Cardiac septum (tissue), 1 donor: ENCODE measurements at places on chromosomes 11 and 22. TPM values are rescaled to one million over a fixed set of nuclear protein-coding genes. Genes with fewer than 3 reads are reported as not detected.

Gene F2
- not detected for total RNA-seq

Gene FOXRED1
- 23.0 TPM for total RNA-seq

Gene FAM111A
- total RNA-seq: 7.3 TPM

GRCh38 chr22:27083610-27084009 lies 426.2 kb downstream of the MIAT start:
- DNase-seq: no peak

DNA sequence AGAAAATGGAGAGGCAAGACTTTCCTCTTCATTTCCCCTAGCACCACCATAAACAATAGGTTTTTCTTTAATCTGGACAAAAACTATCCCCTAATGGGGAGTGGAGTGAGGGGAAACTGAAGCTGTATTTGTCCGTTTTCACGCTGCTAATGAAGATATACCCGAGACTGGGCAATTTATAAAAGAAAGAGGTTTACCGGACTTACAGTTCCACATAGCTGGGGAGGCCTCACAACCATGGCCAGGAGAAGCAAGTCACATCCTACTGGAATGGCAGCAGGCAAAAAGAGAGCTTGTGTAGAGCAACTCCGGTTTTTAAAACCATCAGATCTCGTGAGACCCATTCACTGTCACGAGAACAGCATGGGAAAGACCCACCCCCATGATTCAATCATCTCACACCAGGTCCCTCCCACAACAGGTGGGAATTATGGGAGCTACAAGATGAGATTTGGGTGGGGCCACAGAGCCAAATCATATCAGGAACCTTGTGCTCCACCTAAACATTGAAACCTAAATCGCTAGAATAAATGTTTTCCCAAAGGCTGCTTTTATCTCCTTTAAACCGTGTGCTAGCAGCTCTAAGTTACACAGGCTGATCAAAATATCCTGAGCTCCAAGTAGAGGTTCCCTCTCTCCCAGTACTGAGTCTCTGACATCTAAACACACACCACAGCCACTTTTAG lies 4.3 kb downstream of the UBQLN3 start:
- DNase-seq: no peak

GRCh38 chr11:66978229-66978628 lies 3.1 kb downstream of the C11orf86 start:
- DNase-seq: no peak

DNA sequence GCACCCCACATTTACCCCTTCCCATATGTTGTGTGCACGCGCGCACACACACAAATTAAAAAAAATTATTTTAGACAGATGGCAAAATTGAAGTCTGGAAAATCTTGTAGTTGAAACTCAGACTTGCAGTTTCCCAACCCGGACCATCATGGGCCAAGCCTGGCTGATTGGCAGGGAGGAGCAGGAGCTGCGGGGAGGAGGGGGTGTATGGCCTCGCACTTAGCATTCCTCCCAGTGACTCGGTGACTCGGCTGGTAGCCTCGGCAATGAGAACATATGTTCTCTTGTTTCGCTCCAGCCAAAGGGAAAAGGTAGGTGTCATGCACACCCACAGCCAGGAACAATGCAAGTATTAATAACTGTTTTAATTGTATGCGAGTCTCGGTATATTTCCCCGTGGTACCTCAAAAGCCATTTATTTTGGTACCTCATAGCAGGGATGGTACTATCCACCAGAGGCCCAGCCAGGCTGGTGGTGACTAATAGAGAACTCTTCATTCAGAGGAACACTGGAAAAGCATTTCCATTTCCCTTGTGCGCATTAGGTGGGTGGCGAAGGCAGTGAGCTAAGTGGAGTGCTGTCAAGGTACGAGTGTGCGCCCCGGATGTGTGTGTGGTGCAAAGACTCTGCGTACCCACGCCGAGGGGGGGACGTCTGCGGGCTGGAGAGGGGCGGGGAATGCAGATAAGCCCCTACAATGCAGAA lies 92.5 kb downstream of the DSCAML1 start:
- DNase-seq: no peak

- no peak for DNase-seq
Observed at GRCh38 chr11:395866-396265, 1.9 kb downstream of the PKP3 start.

DNA sequence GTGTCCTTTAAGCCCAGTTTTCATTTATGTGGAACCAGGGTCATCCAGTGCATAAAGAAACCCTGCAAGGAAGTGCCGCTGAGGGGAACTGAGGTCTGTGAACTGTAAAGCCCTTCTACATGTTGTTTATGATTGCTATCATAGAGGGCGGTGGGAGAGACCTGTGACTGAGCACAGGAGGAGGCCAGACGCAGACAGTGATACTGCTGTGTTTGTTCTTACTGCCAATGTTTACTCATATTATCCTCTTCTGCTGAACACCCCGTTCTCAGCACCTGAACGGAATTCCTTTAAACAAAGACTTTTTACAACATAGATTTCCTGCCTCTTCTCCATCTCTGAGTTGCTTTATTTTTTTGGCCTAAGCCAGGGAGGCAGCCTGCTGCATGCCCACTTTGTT lies 967 bp upstream of the GALNT18 start:
- no peak for DNase-seq

GRCh38 chr11:1231396-1232020 lies 8.6 kb downstream of the MUC5B start:
- DNase-seq: peak; percentile 72

- DNase-seq: no peak
Observed at GRCh38 chr11:113176599-113177360, 137.6 kb upstream of the TTC12 start.

GRCh38 chr11:120432056-120433018 lies 79.2 kb upstream of the GRIK4 start:
- no peak for DNase-seq

GRCh38 chr11:71255800-71256479 lies 3.6 kb upstream of the SHANK2 start:
- DNase-seq: no peak

- no peak for DNase-seq
Observed at GRCh38 chr11:59226396-59226795, 13.7 kb upstream of the MPEG1 start.

- no peak for DNase-seq
Observed at GRCh38 chr11:111723595-111723994, 42.6 kb downstream of the PPP2R1B start.

GRCh38 chr22:28017859-28018258 lies 98.8 kb upstream of the PITPNB start:
- DNase-seq: peak; percentile 65

- DNase-seq: no peak
Observed at GRCh38 chr11:88104408-88104807, 70.8 kb downstream of the RAB38 start.

DNA sequence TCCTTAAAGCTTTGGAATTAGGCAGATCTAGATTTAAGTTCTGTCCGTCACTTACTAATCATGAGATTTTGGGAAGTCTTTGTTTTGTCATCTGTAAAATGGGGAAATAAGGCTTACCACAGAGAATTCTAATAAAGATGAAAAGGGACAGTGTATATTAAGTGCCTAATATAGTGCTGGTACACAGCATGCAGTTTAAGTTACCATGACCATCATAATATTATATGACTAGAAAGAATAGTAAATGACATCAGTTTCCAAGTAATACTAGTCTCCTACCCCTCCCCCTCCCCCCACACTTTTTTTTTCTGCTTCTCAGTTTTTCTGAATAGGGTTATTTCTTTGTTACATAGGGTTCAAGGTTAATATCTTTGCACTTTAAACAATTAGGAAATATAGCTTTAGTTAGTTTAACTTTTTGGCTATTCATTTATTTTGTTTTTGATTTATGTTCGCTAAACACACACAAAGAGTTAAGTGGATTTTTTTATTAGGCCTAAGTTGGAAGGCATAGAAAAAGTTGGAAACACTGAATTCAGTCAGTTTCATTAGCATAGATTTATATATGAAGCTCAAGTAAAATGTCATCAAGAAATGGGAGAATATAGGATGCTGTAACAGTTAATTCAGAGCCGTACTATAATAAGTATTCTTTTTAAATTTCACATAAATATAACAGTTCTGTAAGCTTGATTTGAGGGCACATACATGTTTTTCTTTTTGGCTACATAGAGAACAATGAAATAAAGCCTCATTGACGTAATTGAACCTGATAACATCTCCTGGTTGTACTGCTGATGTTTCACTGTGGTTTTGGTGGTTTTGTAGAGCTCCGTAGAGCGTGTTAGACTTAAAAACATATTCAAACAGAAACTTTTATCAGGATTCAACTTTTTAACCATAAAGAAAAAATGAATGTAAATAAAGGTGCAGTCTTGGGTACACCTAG lies 121.2 kb downstream of the PDE3B start:
- DNase-seq: no peak
